Hepatic stellate cell (primary cell): ENCODE measurements at places on chromosomes 11 and 22.

- DNase-seq, result no peak
These were observed 57.4 kb downstream of the TYR start for GRCh38 chr11:89235083-89235482.

GRCh38 chr11:123061403-123062157, at the start of gene HSPA8:
Gene HSPA8, minus strand, starts transcription at chr11:123062136. Its CDS starts 812 bp downstream, at chr11:123061324.
- peak; percentile 25 for DNase-seq

DNA sequence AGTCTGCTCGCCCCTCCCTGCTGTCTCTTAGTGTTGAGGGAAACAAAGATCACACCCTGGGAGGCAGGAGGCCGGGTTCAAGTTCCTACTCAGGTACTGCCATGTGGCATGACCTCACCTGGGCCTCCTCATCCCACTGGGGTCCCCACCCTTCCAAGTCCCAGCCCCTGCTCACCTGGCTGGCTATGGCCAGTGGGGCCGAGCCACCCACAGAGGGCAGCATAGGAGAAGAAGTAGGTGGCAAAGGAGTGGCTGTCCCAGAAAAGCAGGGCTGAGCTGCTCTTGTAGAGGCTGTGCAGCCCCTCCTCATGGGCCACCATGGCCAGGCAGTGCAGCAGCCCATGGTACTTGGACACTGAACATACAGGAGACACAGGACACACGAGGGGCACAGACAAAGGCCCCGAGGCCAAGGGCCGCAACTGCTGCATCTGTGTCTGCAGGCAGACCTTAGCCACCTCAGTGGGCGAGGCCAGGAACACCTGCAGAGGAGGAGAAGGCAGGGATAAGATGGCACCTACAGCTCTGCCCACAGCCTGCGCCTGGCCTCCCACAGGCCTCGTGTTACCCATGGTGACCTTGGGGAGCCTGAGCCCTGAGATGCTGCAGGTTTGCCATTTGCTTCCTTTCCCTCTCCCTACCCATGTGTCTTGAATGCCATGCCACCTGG, 50.6 kb upstream of the MPEG1 start:
- DNase-seq, result no peak

GRCh38 chr22:43883012-43883661, 8.7 kb downstream of the PNPLA5 start:
- peak; percentile 84 for DNase-seq

DNA sequence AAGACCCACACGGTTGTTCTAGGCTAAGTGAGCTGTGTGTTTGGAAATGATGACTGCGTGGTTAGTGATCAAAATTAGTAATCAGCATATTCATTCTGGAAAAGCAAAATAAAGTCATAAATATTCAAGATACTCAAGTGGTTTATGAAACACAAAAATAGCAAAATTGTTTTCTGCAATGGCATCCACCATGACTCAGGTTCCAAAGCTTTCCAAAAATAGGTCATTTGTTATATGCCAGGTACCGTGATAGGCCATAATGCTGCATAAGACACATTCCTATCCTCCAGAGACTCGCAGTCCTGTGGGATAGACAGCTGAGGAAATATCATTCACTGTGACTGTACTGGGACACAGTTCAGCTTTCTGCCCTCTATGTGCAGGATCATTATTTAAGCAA, 2.4 kb upstream of the ATL3 start:
- peak; percentile 44 for DNase-seq

DNA sequence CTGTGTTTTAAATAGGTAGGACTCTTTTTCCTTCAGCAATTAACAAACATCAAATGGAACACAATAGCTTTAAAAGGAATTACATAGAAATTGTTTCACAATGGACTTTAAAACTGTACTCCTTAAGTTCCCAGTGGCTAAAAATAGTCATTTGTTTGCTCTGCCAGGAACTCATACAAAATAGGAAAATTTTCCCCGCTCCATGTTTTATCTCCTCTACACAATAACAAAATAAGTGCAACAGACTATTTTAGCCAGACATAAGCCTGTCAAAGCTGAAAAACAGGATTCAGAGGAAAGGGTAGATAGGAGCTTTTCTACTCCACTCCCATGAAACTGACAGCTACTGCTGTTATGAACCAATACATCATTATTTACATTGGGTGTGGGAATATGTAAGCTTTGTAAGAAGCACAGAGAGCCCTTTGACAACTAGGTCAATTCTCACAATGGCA, 90.1 kb downstream of the STK33 start:
- DNase-seq, result no peak

GRCh38 chr11:96293598-96294021, 49.4 kb downstream of the MAML2 start:
- no peak for DNase-seq
